ENCODE measurements at places on chromosomes 6 and 20. TPM values are rescaled to one million over a fixed set of nuclear protein-coding genes. Genes with fewer than 3 reads are reported as not detected.

DNA sequence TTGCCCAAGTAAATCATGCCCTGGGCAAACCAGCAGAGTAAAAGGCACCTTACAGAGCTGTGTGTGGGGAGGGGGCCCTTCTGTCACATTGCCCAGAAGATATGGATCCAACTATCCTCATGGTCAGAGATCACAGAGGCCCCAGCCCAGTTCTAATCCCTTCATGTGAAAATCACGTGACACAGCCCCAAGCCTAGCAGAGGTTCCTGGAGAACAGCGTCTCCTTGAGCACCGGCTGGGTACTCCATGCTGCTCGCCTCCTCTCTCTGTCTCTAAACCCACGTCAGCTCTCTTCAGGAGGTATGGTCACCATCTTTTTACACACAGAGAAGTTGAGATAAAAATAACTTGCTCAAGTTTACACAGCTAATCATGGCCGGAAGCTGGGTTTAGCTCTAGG lies 230.2 kb downstream of the ANKRD60 start:
- no peak for DNase-seq

- no peak for DNase-seq
These were observed 277.1 kb downstream of the SYNE1 start for GRCh38 chr6:152360034-152360433.

DNA sequence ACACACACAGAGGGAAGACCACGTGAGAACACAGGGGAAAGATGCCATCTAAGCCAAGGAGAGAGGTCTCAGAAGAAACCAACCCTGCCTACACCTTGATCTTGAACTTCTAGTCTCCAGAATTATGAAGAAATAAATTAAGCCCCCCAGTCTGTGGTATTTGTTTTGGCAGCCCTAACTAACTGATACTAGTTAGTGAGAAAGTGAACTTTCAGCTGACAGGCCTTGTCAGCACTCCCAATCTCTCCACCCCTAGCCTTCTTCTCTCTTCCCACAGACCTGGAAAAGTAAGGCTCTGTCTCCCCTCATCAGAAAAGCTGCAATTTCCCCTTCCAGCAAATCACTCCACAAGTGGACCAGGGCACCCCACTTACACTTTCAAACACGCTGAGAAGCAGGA lies 108.6 kb upstream of the CDYL start:
- DNase-seq = no peak

DNA sequence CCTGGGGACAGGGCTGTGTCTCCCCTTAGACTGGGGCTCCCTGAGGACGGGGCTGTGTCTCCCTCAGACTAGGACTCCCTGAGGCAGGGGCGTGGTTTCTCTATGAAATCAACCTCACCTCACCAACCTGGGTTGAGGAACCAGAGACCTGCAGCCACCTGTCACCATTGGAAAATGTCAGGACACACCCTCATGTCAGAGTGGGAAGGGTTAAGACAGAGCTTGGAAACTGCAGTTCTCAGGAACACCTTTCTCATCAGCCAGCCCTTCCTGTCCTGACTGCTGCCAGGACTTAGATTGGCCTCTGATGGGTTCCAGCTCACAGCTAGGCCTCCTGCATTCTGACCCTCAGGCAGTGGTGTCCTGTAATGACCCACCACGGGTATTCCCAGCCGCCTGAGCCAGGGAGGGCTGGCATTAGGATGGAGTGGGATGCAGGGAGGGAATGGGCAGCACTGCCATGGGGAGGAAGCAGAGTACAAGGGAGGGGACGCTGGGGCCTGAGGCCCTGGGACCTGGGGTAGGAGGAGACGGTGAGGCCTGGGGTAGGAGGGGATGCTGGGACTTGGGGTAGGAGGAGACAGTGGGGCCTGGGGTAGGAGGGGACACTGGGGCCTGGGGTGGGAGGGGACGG lies 76.3 kb downstream of the MRPL14 start:
- DNase-seq = peak; percentile 93

PTPN1 gene
- total RNA-seq = 84.9 TPM

DNA sequence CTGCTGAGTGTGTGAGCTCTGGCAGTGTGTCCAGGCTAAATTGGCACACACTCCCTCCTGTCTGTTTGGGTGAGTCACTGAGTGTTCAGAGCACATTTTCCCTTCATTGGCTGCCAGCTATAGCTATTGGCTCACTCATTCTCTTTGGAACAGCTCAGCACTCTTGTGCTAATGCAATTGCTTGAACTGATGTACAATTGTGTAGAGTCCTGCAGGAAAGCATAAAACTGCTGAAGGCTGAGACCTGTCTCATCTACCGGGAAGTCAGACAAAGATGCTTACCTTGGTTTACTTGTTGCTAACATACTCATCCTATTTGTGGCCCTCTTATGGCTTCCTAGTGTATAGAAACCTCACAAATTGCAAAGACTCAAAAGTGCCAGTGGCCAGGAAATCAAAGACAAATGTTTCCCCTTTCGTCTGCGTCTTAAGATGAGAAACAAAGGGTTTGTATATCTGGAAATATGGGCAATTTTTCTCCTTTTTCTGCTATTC lies 351.0 kb downstream of the BCKDHB start:
- peak; percentile 95 for DNase-seq

NDRG3 gene
- total RNA-seq = 50.3 TPM

- no peak for DNase-seq
These were observed 57.4 kb upstream of the EMILIN3 start for GRCh38 chr20:41424011-41424410.

SNTA1 gene
- total RNA-seq = 32.4 TPM

- peak; percentile 75 for DNase-seq
These were observed 4.1 kb downstream of the TTBK1 start for GRCh38 chr6:43247114-43247999.

All from M059J (cell line).